ENCODE measurements at places on chromosomes 1 and 21. TPM values are rescaled to one million over a fixed set of nuclear protein-coding genes. Genes with fewer than 3 reads are reported as not detected.

Gene AMY1A
- total RNA-seq: not detected

Gene TSPAN1
- total RNA-seq: 0.56 TPM

Gene KRTAP10-1
- not detected for total RNA-seq

Gene PDE4DIP
- 104 TPM for total RNA-seq

Gene JMJD4
- 30.5 TPM for total RNA-seq

Gene CFHR3
- not detected for total RNA-seq

Gene CNKSR1
- 0.19 TPM for total RNA-seq

Gene CFAP74
- not detected for total RNA-seq

Gene S100A14
- 0.19 TPM for total RNA-seq

Gene ASPM
- 4.8 TPM for total RNA-seq

Gene BTBD19
- 4.4 TPM for total RNA-seq

Gene MRTO4
- total RNA-seq: 21.7 TPM

Gene POLR3C
- 30.3 TPM for total RNA-seq

Gene CD1E
- total RNA-seq: not detected

Gene AQP10
- 0.19 TPM for total RNA-seq

Gene TSACC
- total RNA-seq: 0.28 TPM

Gene IVNS1ABP
- total RNA-seq: 74.4 TPM

Gene ZNF684
- total RNA-seq: 3.9 TPM

Gene SPSB1
- total RNA-seq: 24.2 TPM

Gene SH2D2A
- 1.2 TPM for total RNA-seq

Gene PLA2G2D
- total RNA-seq: not detected

Gene PRR9
- not detected for total RNA-seq

Gene OR2T35
- not detected for total RNA-seq

Gene KPRP
- not detected for total RNA-seq

Gene C1orf53
- total RNA-seq: 10.1 TPM

Gene CLCN6
- 5.0 TPM for total RNA-seq

Gene TPTE
- not detected for total RNA-seq

Gene HAO2
- total RNA-seq: not detected

Gene NUDT4B
- total RNA-seq: 29.7 TPM

Gene CEP170
- 114 TPM for total RNA-seq

Gene TENT5C
- 2.0 TPM for total RNA-seq

Gene MPL
- total RNA-seq: not detected

Gene BRINP3
- total RNA-seq: not detected

Gene CRABP2
- 8.1 TPM for total RNA-seq

Gene CCDC190
- 1.1 TPM for total RNA-seq

Gene GBP5
- 0.38 TPM for total RNA-seq

Gene FCGR1A
- total RNA-seq: 0.19 TPM

Gene TNFRSF8
- total RNA-seq: under 0.01 TPM

Gene LEFTY1
- not detected for total RNA-seq

Gene SV2A
- 8.7 TPM for total RNA-seq

Gene PTPRF
- 66.5 TPM for total RNA-seq

Gene FCRL6
- not detected for total RNA-seq

Gene TNFRSF4
- not detected for total RNA-seq

Gene RHCE
- total RNA-seq: 1.2 TPM

Gene IRF6
- total RNA-seq: 0.19 TPM

Gene SLAMF1
- total RNA-seq: not detected

Gene TSEN15
- 28.2 TPM for total RNA-seq

Data from regular cardiac myocyte (primary cell).